Amygdala (tissue), 56 donors: ENCODE measurements at places on chromosomes 3 and 15.

GRCh38 chr3:120839120-120839519, 68.9 kb upstream of the STXBP5L start:
- no peak for DNase-seq

DNA sequence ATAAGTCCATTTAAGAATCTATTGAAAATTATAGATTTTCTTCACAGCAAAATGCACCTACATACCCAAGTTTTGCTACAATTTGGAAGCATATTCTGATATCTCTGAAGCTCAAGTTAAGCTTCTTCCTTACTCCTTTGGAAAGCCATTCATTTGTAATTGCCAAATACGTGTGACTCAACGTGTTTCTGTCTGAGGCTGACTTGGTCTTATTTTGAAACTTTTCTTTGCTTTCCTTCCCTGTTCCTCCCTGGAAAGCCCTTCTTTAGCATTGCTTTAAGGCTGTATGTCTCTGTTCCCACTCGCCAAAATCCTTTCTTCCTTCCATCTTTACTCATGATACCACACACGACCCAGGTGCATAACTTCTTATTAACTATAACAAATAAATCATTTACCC, 232.0 kb downstream of the ZBBX start:
- DNase-seq: no peak

GRCh38 chr15:62945760-62946159, 96.8 kb upstream of the TPM1 start:
- no peak for DNase-seq

- DNase-seq: no peak
Observed at GRCh38 chr15:58139989-58140522, 1.9 kb downstream of the AQP9 start.

DNA sequence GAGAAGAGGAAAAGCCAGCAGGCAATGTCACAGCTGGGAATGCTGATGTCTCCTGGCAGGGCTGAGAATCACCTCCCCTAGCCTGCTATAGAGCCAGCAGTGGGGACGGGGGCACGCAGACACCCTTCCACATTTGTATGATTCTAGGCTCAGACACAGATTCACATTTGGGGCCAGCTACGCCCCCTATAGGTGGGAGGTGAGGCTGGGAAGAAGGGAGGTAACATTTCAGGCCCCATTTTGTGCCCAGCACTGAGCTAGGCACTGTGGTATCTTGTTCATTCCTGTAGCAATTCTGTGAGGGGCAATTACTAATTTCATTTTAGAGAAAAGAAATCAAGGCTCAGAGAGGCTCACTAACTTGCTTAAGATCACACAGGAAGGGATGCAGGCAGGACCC, 15.9 kb upstream of the ACAD9 start:
- DNase-seq: no peak

DNA sequence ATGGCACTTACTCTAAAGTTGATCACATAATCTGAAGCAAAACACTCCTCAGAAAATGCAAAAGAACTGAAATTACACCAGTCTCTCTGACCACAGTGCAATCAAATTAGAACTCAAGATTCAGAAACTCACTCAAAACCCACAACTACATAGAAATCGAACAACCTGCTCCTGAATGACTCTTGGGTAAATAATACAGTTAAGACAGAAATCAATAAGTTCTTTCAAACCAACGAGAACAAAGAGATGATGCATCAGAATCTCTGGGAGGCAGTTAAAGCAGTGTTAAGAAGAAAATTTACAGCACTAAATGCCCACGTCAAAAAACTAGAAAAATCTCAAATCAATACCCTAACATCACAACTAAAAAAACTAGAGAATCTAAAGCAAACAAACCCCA, 227.2 kb downstream of the CTNNB1 start:
- DNase-seq: no peak

- DNase-seq: no peak
Observed at GRCh38 chr15:48371961-48372360, 40.7 kb downstream of the DUT start.

DNA sequence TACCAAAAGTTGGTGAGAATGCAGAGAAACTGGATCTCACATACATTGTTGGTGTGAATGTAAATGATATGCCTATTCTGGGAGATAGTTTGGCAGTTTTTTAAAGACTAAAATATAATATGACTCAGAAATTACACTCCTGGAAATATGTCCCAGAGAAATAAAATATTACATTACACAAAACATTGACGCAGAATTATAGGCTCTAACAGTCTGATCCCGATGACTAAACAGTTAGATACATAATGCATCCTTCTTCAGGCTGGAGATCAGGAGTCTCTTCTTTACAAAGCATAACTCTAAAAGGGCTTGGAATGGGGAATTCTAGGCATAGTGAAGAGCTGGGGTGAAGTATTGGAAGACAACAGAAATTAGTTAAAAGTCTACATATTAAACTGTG, 586.2 kb upstream of the NECTIN3 start:
- no peak for DNase-seq

DNA sequence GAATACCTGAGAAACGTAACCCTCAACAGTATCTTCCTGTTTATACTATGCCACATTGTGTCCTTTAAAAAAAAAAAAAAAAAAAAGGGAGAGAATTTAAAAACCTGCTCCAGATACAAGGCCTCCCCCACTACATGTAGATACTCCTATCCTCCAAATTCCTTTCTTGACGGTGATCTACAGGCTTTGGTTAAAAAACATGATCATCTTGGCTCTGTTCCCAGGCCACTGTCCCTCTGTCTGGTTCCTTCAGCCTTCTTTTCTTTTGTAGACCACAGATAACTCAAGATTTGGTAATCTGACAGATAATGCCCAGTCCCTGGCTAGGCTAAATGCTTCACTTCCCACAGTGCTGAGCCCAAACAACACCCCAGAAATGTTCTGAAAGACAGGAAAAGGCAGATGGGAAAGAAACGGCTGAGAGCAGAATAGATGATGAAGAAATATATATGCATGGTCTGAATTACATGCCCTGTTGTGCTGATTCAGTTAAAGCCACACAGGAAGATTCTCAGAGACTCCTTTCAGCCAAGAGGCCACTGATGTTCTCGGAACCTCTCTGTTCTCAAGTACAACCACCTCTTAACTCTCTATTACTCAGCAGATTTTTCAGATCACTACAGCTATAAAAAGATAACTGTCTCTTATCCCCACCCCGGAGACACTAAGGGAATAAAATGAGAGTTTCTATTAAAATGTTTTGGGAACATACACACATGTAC, 48.3 kb downstream of the NPTN start:
- DNase-seq: no peak

- DNase-seq: peak; percentile 98
Observed at GRCh38 chr3:41961751-41962679, at the start of gene ULK4. Gene ULK4 (minus strand): TSS chr3:41962103. CDS start chr3:41954759, 7,344 bp downstream.

DNA sequence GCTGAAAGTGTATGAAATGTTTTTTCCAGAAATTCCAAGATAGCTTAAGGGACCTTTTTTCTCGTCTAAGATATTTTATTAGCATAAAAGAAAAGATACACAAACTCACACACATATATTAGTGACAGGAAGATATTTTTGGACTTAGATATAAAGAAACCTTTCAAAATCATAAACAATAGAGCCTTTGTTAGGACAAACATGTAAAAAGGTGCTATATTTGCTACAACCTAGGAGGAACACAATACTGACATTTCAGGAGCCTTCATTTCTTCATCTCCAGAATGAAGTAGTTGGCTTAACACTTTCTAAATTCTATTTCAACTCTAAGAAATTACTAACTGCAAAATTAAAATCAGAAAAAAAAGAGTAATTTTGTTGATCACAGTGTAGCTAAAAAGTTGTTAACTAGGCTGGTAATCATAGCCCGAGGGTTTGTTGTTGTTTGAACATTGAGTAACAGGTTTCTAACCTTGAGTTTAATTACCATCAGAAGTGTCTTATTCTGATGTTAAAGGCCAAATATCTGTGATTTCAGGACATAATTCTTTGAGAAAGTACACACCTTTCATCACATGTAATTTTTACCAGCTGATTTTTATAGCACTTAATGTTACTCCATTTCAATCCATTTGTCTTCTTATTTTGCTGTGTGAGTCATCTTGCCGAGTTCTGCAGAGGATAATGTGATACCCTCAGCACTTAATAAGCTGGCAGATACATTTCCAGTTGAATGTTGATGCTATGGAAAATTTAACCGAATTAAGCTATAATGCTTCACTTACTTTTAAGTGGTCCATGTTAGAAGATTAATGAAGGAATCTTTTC, 97.3 kb downstream of the MBNL1 start:
- no peak for DNase-seq

DNA sequence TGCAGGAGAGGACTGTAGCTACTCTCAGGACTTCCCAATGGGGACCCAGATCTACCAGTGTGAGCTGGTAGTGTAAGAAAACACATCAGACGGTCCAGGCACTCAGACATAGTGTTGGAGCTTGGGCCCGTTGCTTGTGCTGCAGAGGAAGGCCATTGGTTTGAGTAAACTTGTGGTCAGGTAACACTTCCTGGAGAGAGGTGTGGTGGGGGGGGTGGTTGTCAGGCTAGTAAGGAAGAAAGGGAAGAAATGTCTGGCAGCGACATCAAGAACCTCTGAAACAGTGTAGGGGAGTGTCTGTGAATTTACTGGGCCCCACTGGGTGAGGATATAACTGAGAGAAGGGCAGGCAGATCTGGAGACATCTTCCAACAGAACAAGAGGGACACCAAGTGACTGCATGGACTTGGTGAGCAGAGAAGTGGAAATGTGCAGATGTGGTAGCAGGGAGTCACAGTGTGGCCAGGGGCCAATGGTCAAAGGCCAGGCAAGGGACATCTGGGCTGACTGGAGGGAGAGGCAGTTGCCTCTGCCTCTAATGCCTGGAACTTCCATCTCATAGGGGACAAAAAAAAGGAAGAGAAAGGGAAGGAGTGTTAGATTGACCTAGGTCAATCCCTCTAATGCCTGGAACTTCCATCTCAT, 63.7 kb upstream of the MRPS22 start:
- no peak for DNase-seq

DNA sequence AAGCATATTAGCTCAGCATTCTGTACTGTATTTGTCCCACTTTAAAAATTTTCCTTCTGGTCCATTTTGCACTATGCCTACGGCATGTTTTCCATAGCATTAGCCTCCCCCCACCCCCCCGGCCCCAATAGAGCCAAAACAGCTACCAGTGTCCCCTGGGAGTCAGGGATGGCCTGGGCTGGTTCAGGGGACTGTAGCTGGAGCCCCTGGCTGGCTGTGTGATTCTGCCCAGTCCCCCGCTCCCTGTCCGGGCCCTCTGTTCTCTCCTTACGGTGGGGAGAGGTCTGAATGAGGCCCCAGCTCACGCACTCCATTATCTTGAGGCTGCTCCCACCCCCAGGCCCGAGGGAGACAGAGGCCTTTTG, 70.1 kb downstream of the KLF15 start:
- no peak for DNase-seq

DNA sequence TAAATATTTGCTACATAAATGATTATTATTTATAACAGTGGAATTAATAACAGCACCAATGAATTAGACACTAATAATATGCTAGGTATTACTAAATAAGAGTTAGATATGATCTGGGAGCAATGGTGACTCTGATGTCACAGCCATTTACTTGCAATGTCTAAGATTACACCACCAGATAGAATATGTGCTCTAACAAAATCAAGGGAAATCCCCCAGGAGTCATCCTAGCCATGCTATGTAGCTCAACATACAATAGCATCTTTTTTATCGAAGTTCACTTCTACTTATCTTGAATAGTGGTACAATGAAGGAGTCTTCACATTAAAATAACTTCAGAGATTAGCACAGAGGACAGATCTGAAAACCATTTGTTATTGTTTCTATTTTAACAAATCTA, 154.0 kb downstream of the FMN1 start:
- no peak for DNase-seq

DNA sequence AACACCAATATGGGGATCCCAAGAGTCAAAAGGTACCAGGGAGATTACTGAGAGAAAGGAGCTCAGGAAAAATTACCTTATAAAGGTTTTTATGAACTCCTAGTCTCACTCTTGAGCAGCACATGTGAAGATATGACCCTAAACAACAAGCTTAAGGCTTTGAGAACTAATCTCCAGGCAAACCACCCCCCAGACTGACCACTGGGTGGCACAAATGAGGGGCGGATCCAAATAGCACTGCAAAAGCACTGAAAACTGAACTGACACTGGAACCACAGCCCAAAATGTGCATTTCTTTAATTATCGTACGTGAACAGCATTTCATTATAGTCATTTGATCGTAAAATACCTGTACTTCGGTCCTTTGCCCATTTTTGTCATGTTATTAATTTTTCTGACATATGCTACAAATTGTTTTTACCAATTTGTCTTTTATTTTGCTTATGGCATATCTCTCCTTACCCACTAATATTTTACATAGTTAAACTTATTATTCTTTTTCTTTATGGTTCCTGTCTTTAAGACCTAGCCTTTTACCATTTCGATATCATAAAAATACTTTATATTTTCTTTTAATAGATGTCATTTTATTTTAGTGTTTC, 31.5 kb upstream of the TFDP2 start:
- peak; percentile 1 for DNase-seq

DNA sequence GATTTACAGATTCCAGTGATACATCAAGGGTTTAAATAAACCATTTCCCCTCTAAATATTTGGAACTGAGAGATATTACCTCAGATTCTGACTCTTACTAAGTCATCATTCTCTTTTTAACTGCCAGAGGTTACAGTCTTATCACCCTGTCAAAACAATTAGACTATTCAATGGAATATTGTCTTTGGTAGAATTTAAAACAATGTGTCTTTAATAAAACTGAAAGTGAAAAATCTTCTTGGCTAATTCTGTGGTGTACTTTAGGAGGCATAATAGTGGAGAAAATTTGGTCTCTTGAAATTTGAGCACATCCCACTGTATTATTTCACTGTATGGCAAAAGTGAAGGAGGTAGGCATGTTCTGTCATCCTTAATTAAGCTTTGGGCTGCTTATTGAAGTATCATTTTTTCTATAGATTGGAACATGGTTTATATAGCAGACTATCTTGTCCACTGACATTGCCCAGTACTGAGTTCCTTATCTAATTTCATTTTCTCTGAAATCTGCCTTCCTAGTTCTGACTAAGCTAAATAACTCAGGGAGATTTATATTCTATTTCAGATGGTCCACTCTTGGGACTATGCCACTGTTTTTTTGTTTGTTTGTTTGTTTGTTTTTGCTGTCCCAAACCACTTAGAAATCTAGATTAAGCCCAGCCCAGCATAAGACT, 48.0 kb upstream of the UTS2B start:
- no peak for DNase-seq

DNA sequence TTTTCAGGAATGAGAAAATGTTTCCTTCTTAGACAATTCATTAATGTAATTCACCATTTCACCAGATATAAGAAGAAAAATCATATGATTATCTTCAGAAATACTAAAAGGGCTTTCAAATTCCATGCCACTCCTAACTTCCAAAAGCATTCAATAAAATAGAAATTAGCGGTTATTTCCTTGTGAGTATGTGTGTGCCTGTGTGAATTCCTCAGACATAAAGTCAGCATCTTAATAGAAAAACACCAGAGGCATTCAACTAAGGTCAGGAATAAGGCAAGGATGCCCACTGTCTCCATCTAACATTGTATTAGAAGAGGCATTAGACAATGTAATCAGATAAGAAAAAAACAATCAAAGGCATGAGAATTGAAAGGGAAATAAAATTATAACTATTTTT, 88.4 kb downstream of the PLCH1 start:
- DNase-seq: no peak
